ENCODE measurements at places on chromosomes 5 and 9.

- no peak for DNase-seq
Measured at GRCh38 chr9:130215341-130216119, 43.3 kb downstream of the NCS1 start.

DNA sequence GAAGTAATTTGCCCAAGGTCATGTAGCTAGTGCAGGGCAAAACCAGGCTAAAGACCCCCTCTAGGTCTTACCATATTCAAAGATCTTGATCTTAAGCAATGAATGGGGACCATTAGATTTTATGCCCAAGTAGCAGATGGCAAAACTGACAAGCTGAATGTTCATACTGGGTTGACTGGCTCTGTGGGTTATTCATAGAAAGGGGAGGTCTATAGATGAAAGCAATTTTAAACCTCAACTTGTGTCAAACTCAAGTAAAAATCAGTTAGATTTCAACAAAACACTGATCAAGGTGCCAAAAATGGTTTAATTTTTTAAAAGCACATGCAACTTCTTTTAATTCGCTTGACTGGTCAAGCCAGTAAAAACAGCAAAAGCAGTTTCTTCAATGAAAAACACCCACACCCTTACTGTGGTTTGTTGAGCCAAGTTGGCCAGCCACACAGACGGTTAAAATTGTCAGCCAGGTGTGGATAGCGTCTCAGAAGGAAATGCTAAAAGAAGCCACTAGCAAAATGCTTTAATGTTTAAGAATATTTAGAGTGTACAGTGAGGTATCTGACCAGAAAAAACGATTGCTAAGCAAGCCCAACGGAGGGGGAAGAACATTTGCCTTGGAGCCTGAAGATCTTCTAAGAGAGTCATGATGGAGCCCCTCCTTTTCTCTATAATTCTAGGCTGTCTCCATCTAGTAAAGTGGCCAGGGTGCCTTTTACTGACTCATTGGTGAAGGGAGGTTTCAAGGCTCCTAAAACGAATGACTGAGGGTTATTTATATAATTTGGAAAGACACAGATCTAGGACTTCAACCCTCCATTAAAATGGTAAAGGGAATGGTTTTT, 539.6 kb upstream of the CLINT1 start:
- no peak for DNase-seq

DNA sequence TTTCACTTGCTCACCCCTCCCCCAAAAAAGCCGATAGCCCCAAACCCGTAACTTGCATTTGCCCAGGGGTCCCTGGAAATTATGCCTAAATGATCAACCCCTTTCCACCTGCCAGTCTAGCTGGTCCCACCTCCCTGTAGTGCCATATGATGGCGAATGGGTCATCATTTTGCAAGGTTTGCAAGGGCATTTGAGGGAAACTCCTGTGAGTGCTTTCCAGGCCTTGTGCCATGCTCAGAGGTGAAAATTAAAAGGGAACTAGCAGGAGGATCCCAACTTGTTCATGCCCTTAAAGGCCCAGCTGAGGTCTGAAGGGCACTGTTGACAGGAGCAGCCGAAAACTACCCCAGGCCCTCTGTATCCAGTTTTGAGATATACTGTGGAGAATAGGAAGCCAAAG, 192.9 kb downstream of the NR3C1 start:
- no peak for DNase-seq

DNA sequence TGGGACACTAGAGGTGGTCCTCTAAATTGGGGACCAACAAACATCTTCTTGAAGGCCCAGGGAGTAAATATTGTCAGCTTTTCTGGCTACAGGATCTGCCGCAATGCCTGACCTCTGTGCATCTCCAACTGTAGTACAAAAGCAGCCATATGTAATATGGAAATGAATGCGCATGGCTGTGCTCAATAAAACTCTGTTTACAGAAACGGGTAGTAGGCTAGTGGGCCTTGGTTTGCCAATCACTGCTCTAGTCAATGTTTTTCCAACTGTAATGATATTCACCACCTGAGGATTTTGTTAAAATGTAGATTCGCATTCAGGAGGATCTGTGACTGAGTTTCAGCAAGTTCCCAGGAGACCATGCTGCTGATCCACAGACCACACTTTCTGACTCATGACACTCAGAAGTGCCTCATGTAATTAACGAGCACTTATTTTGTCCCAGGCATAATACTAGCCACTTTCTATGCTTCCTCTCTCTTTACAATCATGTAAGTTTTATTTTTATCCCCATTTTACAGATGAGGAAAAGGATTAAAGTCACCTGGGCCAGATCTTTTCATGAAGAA, 96.9 kb downstream of the MED27 start:
- DNase-seq = no peak

DNA sequence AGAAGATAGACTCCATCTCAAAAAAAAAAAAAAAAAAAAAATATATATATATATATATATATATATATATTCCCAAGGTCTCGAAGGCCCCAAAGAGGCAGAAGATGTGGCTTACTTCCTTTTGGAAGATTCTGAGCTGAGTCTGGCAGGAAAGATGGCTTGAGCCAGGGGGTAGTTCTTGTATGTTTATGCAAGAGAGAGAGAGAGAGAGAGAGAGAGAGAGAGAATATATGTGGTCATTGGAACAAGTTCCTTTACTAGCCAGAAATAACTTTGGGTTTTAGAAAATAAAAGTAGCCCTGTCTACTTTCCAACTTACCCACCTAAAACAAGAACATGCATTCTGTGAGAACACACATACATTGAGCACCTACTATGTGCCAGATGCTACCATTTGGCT, 17.6 kb downstream of the NCS1 start:
- DNase-seq = no peak

GRCh38 chr9:124632077-124632621, 125.0 kb upstream of the NR5A1 start:
- DNase-seq = no peak

DNA sequence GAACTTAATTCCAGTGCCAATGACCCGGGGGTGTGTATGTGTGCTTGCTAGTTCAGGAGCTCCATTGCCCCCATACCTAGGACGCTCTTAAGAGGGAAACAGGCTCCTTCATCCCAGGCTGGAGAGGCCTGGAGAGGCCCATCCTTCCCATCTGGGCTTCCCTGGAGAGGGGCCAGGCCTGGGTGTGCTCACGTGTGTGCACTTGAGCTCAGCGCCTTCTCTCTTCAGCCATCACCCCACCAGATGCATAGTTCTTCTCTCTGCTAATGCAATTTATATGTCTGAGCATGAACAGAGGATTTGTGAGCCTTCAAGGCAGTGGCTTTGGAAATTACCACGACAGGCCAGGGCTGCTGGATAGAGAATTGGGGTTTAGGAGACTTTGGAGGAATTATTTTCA, 48.6 kb upstream of the SHB start:
- DNase-seq = no peak

DNA sequence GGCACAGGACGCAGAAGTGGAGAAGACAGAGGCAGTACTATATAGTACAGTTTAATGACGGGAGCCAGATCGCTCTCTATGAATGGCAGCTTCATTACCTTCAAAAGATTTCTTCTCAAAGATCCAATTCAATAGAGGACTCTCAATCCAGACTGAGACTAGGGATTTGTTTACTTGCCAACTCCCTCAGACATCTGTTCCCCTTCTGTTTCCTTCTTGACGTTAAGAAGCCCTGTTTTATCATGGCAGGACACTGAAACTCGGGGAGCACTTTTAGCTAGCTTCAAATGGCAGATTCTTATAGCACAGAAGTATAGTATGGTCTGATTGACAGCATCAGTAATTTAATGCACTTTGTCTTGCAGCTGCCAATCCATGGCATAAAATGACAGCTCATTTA, 747.3 kb upstream of the C9orf72 start:
- no peak for DNase-seq

GRCh38 chr5:181160152-181160754, 12.9 kb downstream of the OR2V2 start:
- peak; percentile 69 for DNase-seq

GRCh38 chr5:67246108-67246507, 49.5 kb upstream of the CD180 start:
- no peak for DNase-seq

GRCh38 chr9:35273591-35273990, 111.8 kb downstream of the UNC13B start:
- no peak for DNase-seq

DNA sequence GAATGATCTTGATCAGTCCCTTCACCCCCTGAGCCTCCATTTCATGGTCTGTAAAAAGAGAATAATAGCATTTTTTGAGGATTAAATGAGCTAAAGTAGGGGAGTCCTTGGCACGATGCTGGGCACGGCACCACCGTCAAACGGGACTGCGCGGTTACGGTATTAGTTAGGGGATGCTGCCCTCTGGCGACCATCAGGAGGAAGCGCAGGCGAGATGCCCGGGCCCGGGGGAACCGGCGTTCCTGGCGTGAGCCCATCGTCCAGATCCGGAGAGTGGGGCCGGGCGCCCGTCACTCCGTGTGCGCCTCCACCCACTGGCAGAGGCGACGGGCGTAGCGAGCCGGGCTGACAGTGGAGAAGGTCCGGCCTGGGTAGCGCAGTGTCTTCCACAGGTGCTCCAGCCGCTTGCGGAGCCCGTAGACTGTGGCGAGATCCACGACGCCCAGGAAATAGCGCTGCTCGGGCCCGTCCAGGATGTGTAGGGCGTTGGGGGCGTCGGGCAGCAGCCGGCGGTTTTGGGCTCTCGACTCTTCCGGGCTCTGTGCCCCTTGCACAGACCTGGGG, 4.8 kb upstream of the ST6GALNAC4 start:
- DNase-seq = peak; percentile 76
